ENCODE measurements at places on chromosomes 2 and 18.
A peak's percentile ranks its signal among the peaks of the same experiment; 100 is the strongest.

DNA sequence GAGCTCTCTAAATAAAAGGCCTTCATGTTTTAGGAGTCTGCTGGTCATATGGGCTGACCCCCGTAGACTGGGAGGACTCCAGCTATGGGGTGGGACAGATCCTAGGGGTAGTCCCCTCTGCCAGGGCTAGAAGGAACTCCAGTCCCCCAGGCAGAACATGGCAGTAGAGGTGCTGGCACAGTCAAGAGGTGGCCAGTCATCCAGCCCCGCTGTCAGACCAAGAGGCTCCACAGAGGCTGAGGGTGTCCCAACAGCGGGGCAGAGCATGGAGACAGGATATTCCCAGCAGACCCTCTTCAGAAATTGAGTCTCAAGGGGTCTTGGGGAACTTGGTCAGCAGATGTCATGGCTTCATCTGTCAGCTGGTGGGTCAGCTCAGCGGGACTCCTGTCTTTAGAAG, 76.6 kb downstream of the LONRF2 start:
- DNase-seq, result no peak

- DNase-seq, result no peak
These were observed 45.7 kb downstream of the RALB start for GRCh38 chr2:120298173-120298835.

DNA sequence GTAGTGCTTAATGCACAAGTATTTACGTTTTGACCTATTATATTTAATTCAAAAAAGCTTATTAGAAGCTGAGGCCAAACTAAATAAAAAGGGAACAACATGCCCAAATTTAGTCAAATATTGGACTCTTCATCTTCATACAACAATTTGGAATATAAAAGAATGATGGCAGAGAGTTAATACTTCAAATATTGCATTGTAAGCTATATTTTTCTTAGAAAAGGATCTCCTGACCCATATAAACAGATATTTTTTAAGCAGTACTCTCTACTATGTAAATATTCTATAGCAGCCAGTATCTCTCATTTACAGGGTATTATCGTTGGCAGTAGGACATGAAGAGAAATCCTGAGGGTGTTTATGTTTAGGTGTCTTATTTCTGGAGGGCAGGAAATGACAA, 531.2 kb downstream of the NYAP2 start:
- no peak for DNase-seq

DNA sequence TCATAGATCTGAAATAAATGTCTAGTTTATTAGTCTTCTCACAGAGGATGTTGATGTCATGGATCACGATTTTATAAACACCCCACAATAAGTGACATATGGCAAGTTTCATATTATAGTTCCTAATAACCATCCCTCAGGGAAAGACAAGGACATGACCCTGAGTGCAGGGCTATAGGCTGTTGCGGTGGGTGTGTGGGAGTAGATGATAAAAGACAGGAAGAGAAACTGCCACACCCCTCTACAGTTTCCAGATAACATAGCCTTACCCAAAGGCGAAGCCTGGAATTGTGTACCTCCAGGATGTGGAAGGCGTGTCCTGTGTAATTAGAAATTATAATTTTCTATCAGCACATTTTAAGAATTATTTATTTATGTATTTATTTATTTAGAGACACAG, 2.4 kb upstream of the NEDD4L start:
- peak; percentile 74 for DNase-seq

DNA sequence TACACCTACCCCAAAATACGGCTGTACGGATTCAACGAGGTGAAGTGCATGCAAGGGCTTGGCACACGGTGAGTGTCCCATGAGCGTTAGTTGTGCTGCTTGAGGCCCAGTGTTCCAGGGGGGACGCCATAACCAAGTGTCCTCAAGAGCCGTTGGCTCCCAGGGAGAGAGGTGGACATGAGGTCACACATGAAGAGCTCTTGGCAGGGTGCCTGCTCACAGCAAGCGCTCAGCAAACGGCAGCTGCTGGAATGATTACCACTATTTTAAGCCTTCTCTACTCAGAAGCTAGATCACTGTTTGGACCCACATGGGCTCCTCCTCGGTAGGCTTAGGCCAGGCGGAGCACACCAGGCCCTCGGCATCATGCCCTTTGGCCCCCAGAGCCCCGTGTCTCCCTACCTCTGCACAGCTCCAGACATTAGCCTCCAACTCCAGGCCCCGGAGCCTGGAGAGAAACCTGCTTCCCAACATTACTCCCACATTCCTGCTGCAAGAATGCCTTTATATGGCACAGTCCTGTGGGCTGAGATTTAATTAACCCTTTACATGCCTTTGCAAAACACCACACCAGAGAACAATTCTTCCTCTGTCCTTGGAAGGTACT, 68.4 kb upstream of the PPP1CB start:
- DNase-seq, result peak; percentile 76

- DNase-seq, result no peak
These were observed 135.3 kb downstream of the ZNF236 start for GRCh38 chr18:76957384-76958355.

DNA sequence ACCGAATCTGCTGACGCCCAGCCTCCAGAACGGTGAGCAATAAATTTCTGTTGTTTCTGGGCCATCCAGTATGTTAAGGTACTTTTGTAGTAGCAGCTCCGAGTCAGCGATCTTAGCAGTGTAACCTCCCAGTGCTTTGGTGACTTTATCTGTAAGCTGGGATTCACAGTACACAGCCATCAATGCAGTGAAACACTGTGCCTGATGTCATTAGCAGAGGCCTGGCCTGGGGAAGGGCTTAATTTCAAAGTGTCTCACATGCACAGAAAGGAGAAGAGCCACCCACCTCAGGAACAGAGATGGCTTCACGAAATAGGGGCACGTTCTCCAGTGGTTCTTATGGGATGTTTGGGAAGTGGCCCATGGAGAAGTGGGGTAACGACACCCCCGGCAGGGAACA, 281.2 kb downstream of the PHLPP1 start:
- DNase-seq, result no peak

GRCh38 chr2:120496759-120497158, 150.8 kb downstream of the INHBB start:
- DNase-seq, result no peak

DNA sequence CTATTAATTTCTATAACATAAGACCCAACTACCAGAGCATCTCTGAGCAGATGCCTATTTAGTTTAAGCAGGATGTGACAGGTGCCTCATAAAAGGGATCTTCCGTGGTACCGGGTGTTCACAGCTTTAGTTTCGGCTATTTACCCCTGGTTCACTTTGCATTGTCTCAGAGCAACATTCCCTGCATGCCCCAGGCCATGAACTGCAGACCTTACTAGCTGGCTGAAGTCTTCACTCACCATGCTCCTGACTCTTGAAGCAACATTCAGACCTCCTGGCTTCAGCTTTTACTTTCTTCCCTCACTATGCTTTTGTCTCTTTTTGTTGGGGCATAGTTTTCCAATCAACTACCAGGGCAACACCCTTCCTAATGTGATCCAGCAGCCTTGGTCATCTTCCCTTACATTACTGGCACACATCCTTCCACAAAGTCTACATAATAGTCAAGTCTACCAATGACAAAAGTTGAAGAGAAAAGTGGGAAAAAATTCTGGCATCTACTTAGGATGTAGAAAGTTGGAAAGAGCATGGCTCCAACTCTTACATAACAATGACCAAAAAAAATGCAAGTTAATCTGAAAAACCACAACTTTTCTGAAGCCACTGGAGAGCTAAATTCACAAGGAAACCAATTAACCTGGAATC, 99.2 kb downstream of the SESTD1 start:
- no peak for DNase-seq

DNA sequence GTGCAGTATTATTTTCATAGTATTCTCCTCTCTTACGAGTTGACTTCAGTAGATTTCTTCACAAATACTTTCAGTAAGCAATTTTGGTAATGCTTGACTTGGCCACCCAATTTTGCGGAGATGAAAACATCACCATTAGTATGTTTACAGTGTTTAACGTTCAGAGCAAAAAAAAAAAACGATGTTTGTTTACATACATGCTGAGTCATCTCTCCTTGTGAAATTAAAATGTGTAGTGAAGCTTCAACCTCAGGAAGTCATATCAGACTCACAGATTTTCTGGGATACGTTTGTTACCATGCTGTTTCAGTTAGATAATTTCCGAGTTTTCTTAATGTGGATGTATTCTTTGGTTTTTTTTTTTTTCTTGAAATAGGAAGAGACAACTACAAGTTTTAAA, 100.1 kb downstream of the CTNNA2 start:
- no peak for DNase-seq

DNA sequence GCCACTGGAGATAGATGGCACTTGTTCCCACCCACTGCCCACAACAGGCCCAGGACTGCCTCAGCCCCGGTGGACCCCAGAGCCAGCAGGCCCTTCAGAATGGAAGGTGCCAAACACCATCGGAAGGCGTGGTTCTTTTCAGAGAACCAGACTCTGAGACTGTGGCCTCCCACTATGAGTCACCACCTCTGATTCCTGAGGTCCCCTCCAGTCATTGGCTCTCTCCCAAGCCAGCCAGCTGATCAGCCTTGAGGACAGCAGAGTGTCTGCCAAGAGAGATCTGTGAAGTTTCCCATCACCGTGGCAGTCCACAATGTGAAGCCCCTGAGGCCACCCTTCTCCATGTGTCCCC, 10.4 kb upstream of the MAP3K2 start:
- DNase-seq, result peak; percentile 92

GRCh38 chr2:65754219-65754618, 321.8 kb upstream of the SPRED2 start:
- DNase-seq, result no peak

DNA sequence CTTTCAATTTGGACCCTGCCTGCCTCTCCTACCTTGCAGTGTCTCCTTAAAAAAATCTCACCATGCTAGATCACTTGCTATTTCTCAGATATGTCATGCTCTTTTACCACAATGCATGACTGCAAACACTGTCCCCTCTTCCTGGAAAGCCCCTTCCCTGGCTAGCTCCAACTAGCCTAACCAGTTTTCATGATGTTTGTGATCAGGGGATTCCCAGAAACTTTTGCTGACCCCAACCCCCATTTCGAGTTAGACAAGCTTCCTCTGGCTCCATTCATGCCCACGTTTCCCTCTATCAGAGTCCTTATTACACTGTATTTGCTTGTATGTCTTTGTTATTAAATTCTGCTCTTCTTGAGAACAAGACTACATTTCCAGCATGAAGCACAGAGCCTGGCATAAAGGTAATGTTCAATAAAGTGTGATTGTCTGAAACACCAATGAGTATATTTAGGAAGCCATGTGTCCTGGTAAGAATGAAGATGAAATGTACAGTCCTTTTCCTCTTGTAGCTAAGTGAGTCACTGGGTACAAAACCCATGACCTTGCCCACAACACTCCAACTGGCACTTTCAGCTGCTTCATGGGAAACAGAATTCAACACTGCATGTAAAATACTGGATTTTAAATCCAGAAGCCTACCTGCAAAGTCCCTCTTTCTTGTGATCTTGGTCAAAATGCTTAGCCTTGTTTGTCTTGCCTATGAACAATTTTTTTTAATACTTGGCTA, 62.0 kb upstream of the ATL2 start:
- DNase-seq, result no peak

DNA sequence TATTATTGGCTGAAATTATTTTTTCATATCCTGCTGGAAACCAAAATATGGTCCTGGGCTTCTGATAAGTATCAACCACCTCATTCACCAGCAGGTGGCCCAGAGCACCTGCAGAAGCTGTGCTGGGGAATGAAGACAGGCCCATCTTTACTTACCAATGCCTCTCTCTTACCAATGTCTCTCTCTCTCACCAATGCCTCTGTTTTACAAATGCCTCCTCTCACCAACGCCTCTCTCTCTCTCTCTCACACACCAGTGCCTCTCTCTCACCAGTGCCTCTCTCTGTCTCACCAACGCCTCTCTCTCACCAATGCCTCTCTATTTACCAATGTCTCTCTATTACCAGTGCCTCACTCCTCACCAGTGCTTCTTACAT, 2.3 kb upstream of the MAL start:
- DNase-seq, result no peak

GRCh38 chr2:191676790-191677645, 918 bp upstream of the NABP1 start:
- DNase-seq, result no peak

DNA sequence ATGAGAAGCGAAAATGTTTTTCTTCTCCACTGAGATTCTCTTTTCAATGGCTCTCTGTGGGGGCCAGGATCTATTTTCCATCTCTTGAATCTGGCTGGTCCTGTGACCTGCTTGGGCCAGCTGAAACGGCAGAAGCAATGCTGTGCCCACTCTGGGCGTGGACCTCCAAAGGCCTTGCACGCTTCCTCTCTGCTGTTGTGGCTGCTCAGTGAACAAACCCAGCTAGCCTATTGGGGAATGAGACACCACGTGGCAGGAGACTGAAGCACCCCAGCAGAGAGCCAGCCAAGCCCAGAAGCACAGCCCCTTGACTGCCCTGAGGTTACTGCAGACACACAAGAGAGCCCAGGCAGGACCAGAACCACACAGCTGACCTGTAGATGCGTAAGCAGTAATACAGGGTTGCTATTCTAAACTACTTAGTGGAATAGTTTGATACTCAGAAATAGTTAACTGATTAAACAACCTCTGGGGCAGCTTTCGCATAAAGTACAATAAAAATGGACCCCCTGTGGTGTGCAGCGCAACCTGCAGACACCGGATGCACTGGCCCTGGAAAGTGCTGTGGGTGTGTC, 221.7 kb upstream of the SH3BP4 start:
- no peak for DNase-seq

GRCh38 chr18:30991397-30991796, 51.1 kb downstream of the DSC3 start:
- DNase-seq, result no peak

DNA sequence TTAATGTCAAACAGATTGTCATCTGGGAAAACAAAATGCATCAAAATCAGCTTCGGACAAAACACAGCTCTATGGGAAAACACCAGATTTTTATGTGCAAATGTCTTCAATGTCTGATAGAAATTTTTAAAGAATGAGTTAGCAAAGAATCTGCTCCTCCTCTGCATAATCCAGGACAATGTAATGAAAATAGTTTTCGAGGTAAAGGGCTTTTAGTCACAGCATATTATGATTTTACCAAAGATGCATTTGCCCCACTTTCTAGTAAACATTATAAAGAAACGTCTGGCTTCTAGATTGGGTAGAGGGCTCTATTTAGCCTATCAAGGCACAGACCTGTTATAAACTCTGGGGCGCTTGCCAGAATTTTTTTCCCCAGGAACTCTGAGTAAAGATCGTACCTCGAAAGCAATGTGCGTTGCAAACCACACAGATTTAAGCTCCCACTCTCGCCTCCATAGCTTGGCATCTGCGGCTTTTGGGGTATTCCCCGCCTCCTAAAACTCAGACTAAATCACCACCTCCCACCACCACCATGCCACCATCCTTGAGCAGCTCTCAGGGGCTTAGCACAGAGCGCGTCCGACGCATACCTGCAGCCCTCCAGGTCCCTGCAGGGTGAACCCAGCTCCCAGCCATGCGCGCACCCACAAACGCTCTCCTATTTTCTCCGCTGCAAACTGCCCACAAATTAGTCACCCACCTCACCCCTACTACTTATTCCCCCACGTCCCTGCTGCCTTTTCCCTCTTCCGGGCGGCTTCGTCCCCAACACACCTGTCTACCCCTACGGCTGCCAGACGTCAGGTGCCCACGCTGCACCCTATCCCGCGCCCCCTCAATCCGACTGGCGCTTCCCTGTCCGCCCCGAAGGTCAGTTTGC, 829 bp downstream of the ACVR1C start:
- peak; percentile 83 for DNase-seq
